T-cell (primary cell): ENCODE measurements at places on chromosomes 4 and X. TPM values are rescaled to one million over a fixed set of nuclear protein-coding genes. Genes with fewer than 3 reads are reported as not detected.

GRCh38 chr4:141275834-141276233, 55.1 kb downstream of the ZNF330 start:
- H3K4me3 ChIP-seq: no peak overlapping the region
- no peaks in the 10 kb centered on the region for H3K36me3 ChIP-seq
- no peak overlapping the region for H3K27ac ChIP-seq
- no peak for DNase-seq

DNA sequence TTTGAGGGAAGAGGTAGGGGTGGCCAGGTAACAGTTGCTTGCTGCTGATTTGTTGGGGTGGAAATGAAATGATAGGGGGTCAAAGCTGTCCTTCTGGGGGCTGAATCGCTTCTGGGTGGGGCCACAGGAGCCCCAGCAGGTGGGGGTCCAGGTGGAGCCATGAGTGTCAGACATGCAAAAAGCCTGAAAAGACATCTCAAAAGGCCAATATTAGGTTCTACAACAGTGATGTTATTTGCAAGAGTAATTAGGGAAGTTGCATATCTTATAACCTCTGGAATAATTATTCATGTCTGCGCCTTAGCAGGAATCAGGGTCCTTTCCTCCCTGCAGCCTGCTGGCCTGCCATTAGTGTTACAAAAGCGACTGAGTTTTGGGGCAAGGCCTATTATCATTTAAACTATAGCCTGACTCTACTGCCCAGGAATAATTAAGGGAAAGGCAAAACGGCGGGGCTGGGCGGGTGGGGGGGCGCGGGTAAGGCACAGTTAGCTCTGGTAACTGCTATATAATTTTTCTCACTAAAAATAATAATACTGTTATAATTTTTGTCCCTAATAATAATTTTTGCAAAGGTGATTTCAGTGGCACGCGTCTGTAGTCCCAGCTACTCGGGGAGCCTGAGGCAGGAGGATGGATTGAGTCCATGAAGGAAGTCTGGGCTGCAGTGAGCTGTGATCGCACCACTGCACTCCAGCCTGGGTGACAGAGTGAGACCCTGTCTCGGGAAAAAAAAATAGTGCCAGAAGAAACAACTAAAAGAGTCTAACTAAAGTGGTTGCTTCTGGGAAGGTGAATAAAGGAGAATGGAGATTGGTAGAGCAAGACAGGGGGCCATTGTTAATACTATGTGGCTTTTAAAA, 145.7 kb downstream of the MAGEB17 start:
- H3K27me3 ChIP-seq: no peaks in the 10 kb centered on the region
- H3K27ac ChIP-seq: no peak overlapping the region
- no peaks in the 10 kb centered on the region for H3K4me1 ChIP-seq

DNA sequence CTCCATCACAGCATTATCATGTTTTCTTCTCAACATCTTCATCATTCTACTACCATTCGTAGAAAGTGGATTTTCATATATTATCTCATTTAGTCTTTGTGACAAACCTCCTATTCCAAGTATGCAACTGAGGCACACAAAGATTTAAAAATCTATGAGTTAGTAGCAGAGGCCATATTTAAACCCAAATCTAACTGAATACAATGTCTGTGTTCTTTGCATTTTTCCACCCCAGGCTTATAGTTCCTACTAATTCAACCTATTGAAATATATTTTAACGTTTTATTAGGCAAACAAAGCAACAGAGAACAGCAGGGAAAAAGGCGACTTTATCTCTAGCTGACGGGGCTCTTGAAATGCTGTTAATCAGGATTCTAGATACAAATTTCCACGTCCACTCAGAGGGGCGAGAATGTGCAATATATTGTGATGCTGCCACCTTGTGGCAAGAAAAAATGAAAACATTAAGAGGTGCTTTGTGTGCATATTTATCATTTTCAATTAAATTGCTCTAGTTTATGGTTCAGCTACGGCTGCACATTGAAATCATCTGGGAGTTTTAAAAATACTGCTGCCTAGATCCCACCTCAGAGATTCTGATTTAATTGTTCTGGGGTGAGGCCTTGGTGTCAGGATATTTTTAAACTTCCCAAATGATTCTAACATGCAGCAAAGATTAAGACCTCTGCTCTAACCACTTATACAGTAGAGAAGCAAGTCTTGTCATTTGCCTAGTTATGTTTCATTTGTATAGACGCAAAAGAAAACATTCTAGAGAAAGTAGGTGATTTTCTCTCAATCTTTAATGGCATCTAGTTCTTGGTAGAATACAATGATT, 315.9 kb downstream of the MAPK10 start:
- H3K36me3 ChIP-seq: no peaks in the 10 kb centered on the region
- no peaks in the 10 kb centered on the region for H3K27me3 ChIP-seq
- H3K4me1 ChIP-seq: no peaks in the 10 kb centered on the region
- DNase-seq: no peak
- H3K4me3 ChIP-seq: no peak overlapping the region

FAM47E gene
- total RNA-seq: not detected

DNA sequence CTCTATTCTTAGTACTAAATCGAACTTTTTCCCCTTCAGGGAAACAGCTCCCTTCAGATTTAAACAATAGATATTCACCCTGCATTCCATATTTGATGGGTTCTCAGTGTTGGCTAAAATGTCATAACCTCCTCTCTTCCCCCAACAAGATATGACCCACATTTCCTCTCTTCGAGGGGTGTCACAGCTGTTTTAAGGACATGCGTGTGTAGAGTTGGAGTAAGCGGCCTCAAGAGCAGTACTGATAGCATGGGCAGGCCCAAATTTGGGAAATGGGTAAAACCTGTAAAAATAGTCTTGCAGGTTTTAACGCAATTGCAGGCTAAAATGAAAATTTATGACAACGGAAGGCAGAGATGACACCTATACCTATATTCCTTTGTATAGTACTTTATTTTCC, 28.7 kb downstream of the SAT1 start:
- no peak overlapping the region for H3K4me3 ChIP-seq
- H3K4me1 ChIP-seq: no peaks in the 10 kb centered on the region
- no peaks in the 10 kb centered on the region for H3K36me3 ChIP-seq
- no peak overlapping the region for H3K27ac ChIP-seq
- no peak for DNase-seq

GRCh38 chrX:55867181-55867651, 149.7 kb downstream of the RRAGB start:
- H3K4me1 ChIP-seq: no peaks in the 10 kb centered on the region
- H3K27ac ChIP-seq: no peak overlapping the region

- H3K27ac ChIP-seq: no peak overlapping the region
- H3K4me3 ChIP-seq: no peak overlapping the region
- H3K4me1 ChIP-seq: no peaks in the 10 kb centered on the region
- no peaks in the 10 kb centered on the region for H3K27me3 ChIP-seq
These were observed 70.6 kb downstream of the TAPT1 start for GRCh38 chr4:16155528-16156169.

DNA sequence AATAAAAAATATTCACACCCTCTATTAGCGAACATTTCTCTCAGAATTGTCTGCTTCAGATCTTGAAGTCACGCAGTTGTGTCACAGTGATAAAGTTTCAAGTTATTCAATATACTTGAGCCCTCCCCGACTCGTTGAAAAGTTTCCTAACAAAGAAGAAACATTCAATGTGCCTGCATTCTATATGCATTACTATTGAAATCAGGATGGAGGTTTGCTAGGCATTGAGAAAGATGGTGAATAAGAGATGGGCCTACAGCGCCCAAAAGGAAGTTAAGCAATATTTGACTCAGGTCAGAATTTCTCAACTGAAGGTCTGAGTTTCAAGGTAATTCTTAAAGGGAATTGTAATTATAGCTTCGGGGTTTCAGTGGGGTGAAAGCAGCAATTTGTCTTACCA, 6.1 kb downstream of the TCEANC start:
- no peaks in the 10 kb centered on the region for H3K36me3 ChIP-seq
- DNase-seq: no peak
- H3K27me3 ChIP-seq: no peaks in the 10 kb centered on the region
- peak overlapping the region; percentile 49 for H3K27ac ChIP-seq

TCP11X2 gene
- total RNA-seq: not detected

GRCh38 chr4:102612824-102613366, 111.7 kb downstream of the NFKB1 start:
- peak; percentile 72 for DNase-seq
- H3K4me3 ChIP-seq: no peak overlapping the region
- H3K36me3 ChIP-seq: peaks cover 71% of the 10 kb centered on the region
- H3K4me1 ChIP-seq: peaks cover 51% of the 10 kb centered on the region
- H3K27me3 ChIP-seq: no peaks in the 10 kb centered on the region
- peak overlapping the region; percentile 92 for H3K27ac ChIP-seq

GRIA3 gene
- not detected for total RNA-seq

DNA sequence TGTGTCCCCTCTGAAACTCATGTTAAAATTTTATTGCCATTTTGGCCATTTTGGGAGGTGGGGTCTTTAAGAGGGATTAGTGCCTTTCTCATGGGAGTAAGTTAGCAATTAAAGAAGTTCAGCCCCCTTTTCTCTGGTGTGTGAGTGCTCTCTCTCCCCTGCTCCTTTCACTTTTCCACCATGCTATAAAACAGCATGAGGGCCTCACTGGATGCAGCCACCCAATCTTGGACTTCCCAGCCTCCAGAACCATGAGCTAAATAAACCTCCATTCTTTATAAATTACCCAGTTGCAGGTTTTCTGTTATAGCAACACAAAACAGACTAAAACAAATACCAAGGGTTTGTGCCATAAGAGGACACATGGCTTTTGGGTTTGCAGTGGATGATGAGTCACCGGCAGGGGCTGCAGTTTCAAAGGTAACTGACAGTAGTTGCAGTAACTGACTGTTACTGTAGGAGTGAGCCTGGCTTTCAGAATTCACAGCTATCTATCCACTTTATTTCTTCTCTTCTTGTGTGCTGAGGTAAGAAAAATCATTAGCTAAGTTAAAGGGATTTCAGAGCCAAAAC, 121.5 kb downstream of the PPEF1 start:
- H3K4me1 ChIP-seq: no peaks in the 10 kb centered on the region
- H3K36me3 ChIP-seq: no peaks in the 10 kb centered on the region
- no peaks in the 10 kb centered on the region for H3K27me3 ChIP-seq
- DNase-seq: no peak
- H3K27ac ChIP-seq: no peak overlapping the region
- no peak overlapping the region for H3K4me3 ChIP-seq

- no peak overlapping the region for H3K4me3 ChIP-seq
- no peak for DNase-seq
- H3K4me1 ChIP-seq: no peaks in the 10 kb centered on the region
These were observed 27.6 kb upstream of the DCHS2 start for GRCh38 chr4:154519214-154519613.

GRCh38 chrX:154310616-154311536, 15.3 kb downstream of the TKTL1 start:
- H3K36me3 ChIP-seq: no peaks in the 10 kb centered on the region
- H3K4me1 ChIP-seq: peaks cover 5% of the 10 kb centered on the region
- no peak for DNase-seq
- no peak overlapping the region for H3K27ac ChIP-seq

DNA sequence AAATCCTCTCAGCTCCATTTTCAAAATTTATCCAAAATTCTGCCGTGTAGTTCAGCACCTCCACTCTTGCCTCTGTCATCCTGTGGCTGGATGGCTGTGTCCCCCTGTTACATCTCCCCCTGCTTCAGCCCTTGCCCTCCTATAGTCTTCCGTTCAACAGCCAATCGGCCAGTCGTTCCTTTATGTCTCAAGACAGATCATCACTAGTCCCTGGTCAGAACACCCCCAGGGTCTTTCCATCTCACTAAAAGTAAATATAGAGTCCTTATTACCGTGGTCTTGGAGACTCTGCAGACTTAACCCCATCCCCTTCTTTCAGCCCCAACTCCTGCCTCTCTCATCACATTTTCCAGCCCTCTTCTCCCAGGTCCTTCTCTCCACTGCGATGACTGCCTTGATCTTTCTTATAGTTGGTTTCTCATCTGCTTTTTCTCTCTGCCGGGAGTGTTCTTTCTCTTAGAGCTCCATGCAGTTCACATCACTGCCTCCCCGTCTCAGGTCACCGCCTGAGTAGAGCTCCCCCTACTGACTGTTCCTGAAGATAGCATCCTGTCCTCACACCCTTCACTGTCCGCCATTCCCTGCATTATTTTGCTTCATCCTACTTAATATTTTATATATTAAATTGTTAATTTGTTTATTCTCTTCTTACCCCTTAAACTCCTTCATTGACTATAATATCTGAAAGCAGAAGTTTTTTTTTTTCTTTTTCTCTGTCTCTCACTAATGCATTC, 736.9 kb upstream of the MAGEB2 start:
- no peaks in the 10 kb centered on the region for H3K36me3 ChIP-seq
- H3K27ac ChIP-seq: no peak overlapping the region
- no peak overlapping the region for H3K4me3 ChIP-seq
- no peaks in the 10 kb centered on the region for H3K27me3 ChIP-seq
- DNase-seq: no peak

- H3K4me1 ChIP-seq: no peaks in the 10 kb centered on the region
- H3K27me3 ChIP-seq: no peaks in the 10 kb centered on the region
- H3K4me3 ChIP-seq: no peak overlapping the region
- H3K36me3 ChIP-seq: no peaks in the 10 kb centered on the region
- no peak overlapping the region for H3K27ac ChIP-seq
These were observed 94.9 kb upstream of the NKX1-1 start for GRCh38 chr4:1500966-1501753.

- no peak overlapping the region for H3K4me3 ChIP-seq
- H3K36me3 ChIP-seq: no peaks in the 10 kb centered on the region
- no peaks in the 10 kb centered on the region for H3K4me1 ChIP-seq
- no peak overlapping the region for H3K27ac ChIP-seq
- H3K27me3 ChIP-seq: no peaks in the 10 kb centered on the region
These were observed 47.4 kb downstream of the NALF2 start for GRCh38 chrX:69551421-69552009.

- no peaks in the 10 kb centered on the region for H3K27me3 ChIP-seq
- peak overlapping the region; percentile 53 for H3K27ac ChIP-seq
- H3K4me3 ChIP-seq: no peak overlapping the region
- H3K36me3 ChIP-seq: no peaks in the 10 kb centered on the region
These were observed 96.7 kb downstream of the ITM2A start for GRCh38 chrX:79270401-79270800.

EMCN gene
- total RNA-seq: 0.07 TPM

- no peak for DNase-seq
- H3K27ac ChIP-seq: no peak overlapping the region
- H3K4me1 ChIP-seq: peaks cover 3% of the 10 kb centered on the region
- H3K4me3 ChIP-seq: no peak overlapping the region
- H3K27me3 ChIP-seq: no peaks in the 10 kb centered on the region
These were observed 56.7 kb downstream of the PRPS1 start for GRCh38 chrX:107684956-107685385.

DNA sequence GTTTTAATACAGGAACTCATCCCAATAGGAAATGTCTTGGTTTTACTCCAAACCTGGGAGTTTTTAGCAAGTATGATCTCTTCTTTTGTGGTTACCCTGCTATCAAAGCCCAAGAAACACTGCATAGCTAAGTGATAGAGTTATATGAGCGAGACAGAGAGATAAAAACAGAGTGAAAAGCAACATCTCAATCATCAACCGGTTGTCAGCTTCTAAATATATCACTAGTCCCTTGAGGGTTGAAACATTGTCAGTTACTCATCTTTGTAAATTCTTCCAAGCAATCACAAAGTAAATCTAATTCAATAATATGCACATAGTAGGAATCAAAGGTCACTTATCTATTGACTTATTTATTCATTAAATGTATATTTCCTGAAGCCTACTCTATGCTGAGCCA, 483.9 kb downstream of the IDS start:
- no peaks in the 10 kb centered on the region for H3K4me1 ChIP-seq
- H3K27me3 ChIP-seq: no peaks in the 10 kb centered on the region
